Right ventricle myocardium superior (tissue), 1 donor: ENCODE measurements at places on chromosomes 5 and 9.

DNA sequence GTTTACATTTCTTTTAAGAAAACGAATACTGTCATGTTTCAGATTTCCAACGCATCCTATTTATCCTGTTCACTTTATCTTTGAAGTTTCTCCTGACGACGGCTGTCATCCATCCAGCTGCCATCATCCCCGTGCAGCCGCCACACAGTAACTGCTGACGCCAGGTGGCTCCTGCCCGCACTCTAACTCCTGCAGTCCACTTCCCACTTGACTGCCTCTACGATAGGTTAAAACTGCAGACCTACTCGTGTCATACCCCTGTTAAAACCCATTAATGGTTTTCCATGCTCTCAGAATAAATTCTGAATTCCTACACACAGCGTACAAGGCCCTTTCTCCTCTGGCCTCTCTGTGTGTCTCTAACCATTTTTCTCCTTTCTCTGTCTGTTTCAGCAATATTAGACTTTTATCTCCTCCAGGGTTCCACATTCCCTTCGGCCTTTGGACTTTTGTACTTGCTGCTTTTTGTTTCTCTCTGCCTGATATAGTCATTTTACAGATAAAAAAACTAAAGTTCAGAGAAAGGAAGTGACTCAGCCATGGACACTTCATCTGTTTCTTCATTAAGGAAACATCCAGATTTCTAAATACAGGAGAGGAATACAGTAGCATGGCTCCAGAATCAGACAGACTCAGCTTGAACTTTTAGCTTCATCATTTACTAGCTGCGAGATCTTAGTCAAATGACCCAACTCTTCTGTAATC lies 84.9 kb downstream of the ADAMTS12 start:
- no peak for DNase-seq

DNA sequence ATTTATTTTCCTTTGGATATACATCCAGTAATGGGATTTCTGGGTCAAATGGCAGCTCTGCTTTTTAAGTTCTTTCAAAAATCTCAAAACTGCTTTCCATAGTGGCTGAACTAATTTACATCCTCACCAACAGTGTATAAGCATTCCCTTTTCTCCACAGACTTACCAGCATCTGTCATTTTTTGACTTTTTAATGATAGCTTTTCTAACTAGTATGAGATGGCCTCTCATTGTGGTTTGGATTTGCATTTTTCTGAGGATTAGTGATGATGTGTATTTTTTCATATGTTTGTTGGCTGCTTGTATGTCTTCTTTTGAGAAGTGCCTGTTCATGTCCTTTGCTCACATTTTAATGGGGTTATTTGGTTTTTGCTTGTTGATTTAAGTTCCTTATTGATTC lies 90.0 kb upstream of the HMHB1 start:
- no peak for DNase-seq

GRCh38 chr5:58369513-58370190 lies 90.2 kb downstream of the PLK2 start:
- DNase-seq = no peak

- DNase-seq = peak; percentile 90
Observed at GRCh38 chr5:81856948-81857928, 106.3 kb upstream of the SSBP2 start.

DNA sequence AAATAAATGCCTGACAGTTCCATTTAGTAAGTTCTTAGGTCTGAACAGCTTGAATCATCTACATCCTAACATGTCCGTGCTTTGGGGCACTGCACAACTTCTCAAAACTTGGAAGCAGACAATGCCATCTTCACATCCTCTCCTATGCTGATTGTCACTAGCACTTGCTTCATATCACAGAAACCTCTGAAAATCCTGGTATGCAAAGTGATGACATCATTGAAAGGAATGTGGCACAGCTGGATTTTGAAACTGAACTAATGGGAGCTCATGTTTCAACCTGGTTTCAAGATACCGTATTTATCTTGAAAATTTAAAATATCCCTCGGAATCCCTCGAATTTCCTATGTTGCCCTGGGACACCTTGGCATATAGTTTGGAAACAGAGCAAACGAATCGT lies 490.2 kb upstream of the DAP start:
- DNase-seq = no peak

DNA sequence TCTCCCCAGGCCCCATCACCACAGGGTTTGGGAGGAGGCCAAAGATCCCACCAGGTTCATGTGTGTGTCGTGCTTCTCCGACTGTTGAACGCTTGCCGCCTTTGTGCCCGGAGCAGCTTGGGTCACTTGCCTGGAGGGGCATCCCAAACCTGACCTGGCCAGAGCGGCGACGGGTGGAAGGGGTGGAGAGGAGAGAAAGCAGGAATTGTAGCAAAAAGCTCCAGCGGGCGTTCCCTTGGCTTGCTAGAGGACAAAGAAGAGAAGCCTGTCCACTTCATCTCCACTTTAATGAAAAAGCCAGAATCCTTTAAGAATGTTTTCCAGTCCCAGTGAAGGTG lies 2.9 kb upstream of the TRIM41 start:
- DNase-seq = no peak

- no peak for DNase-seq
Observed at GRCh38 chr9:104319685-104320084, 184.4 kb upstream of the OR13F1 start.

DNA sequence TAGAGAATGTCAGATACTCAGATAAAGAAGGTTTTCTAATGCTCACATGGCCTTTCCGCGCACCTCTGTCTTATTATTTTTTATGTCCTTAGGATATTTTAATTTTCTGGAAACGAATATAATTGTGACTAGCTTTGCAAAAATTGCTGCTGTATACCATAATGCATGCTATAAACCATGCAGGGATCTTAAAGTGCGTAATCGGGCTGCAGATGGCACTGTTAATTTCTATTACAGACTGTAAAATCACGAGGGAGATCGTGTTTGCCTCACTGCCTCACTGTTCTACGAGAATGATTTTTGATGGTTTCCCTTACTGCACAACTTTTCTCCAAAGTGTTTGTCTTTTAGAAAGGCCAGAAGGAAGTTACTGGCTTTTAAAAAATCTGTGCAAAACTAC lies 356.1 kb downstream of the TUSC1 start:
- no peak for DNase-seq

DNA sequence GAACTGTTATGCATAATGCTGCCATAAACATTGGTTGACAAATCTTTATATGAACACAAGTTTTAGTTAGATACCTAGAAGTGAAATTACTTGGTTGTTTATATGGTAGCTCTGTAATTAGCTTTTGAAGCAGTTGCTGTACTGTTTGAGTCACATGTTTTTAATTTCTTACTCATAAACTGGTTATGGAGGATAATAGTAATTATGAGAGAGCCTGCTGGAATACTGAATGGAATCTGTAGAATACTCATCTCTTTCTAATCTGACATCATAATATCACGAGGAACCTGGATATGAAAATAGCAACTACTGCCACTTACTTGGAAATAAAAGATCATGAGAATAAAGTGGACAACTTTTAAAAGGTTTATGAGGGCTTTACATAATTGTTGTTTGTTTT lies 509.2 kb downstream of the CETN3 start:
- DNase-seq = no peak

- no peak for DNase-seq
Observed at GRCh38 chr5:95627971-95628810, 8.3 kb downstream of the GPR150 start.

DNA sequence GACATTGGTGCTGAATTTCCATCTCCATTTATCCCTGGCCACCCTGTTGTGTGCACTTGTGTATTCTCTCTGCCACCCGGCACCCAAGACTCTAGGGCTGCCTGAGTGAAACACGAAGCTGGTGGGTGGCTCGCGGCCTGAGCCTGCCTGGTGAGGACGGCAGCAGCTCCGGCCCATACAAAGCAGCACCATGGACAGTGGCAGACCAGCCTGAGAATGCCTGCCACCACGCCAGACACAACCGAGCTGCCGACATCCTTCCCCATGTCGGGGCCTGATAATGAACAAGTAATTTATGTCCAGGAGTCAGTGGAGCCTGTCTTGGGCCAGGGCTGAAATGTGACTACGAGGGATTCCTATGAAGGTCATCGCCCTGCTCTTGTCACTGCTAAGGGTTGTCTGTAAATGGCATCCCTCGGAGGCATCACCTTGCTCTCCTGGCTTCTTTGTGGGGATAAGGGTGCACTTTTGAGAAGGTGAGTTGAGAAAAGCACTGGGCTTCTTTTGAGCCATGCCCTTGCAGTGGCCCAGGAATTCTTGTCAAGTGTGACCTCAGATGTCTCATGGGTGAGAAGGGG lies 175.7 kb downstream of the MELK start:
- peak; percentile 44 for DNase-seq

DNA sequence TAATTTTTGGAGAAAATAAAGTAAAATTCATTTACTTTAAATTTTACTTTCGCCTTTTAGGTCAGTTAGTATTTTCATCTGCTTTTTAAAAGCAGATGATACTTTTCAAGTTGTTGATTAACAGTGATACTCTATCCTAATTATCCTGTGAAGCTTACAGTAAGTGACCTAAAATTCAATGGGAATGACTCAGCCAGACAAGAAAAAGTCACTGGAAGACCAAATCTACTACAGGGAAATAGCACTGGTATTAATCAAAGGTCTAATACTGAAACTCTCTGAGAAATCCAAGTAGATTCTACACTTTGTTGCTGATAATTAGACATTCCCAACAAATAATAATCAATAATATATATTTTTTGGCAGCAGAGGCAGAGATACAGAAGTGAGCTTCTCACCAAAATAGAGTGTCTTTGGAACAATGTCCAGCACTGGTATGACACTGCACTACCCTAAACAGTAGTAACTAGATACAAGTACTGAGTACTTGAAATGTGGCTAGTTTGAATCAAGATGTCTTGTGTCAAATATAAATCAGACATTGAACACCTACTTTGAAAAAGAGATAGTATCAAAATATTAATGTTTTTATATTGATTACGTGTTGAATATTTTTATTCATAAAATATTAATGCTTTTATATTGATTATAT lies 22.8 kb upstream of the ELL2 start:
- no peak for DNase-seq

DNA sequence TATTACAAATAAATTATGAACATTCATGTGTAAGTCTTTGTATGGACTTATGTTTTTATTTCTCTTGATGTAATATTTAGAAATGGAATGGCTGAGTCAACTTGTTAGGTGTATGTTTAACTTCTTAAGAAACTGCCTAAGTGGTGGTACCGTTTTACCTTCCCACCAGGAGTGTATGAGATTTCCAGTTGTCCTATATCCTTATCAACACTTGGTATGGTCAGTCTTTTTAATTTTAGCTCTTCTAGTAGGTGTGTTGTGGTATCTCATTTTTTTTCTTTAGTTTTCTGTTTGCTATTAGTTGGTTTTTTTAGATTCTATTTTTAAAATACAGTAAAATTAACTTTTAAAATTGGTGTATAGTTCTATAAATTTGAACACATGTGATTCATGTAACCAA lies 3.7 kb downstream of the NDUFAF2 start:
- DNase-seq = no peak

- peak; percentile 59 for DNase-seq
Observed at GRCh38 chr9:14344053-14344524, 30.1 kb upstream of the NFIB start.

- no peak for DNase-seq
Observed at GRCh38 chr5:12691330-12691729, 787.1 kb upstream of the CTNND2 start.

GRCh38 chr9:132978451-132979131 lies at the start of gene GFI1B:
Gene GFI1B, plus strand, starts transcription at chr9:132978694. Its CDS starts 7,985 bp downstream, at chr9:132986679.
- DNase-seq = no peak

DNA sequence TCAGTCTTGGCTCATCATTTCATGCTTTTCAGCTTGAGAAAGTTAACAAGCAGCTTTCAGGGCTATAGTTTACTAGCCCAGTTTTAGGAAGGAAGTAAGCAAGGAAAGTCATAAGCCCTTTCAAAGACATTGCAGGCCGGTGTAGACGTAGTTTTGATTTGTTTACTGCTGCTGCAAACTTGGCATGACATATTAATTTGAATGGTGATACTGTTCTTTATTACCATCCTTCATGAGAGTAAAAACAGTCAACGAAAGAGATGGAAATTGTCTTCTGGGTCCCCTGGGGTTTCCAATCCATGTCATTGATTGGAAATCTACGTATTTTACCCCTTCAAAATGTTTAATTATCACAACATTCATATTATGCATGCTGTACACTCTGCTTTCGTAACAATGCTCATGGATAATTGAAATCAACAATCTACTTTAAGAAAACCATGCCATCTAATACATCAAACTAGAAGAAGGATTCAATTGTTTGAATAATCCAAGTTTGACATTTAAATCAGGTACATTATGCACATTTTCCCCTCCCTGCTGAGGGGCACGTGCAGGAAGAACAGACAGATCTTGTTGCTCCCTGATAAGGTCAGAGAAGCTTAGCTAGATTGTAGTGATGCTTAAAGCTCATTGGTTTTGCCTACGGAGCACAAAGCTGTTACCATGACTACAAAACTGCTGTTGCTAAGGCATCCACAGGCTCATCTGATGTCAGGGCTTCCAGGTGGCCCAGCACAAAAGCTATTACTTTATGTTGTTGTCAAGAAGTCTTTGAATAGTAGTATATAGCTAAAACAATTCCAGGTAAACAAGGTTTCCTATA lies 139.9 kb upstream of the PRLR start:
- no peak for DNase-seq

DNA sequence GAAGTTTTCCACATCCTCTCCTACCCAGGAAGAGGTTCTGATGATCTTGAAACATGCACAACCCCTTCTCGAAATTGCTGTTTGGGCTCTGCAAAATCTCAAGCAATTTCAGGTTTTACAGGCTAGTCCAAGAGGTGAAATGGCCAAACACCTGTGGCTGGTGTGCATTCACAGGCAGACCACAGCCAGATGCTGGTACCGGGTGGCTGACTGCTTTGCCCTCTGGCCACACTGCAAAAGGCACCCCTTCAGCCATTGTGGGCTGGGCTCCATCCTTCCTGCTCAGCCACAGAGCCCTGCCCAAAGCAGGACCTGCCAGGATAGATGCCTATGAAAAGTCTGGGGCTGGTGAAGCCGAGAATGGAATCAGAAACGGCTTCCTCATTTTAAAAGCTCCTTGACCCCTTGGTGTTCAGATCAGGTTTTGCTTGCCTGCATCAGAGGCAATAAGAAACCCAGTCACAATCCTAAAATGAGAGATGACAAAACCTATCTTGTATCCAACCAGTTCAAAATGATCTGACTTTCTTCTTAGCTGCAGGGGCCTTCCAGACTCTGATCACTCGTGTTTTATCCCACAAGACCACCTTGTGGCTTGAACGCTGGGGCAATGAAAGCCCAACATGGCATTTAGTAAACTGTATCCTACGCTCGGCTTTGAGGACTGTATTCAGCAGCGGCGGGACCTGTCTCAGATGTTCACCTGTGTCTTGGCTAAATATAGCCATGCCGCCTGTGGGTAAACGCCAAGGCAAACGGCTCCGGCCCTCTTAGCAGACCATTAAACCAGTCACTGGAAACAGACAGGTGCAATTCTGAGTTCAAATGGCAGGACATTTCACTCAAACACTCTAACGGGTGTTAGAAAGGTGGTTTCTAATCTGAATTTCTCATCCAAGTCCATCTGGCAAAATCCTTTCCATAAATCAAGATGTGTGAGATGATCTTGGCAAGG lies 49.6 kb downstream of the EPB41L4B start:
- no peak for DNase-seq
